Kidney epithelial cell (primary cell): ENCODE measurements at places on chromosomes 12 and 14. TPM values are rescaled to one million over a fixed set of nuclear protein-coding genes. Genes with fewer than 3 reads are reported as not detected.

Gene KRT80
- 18.5 and 19.4 TPM in 2 replicates for total RNA-seq

GRCh38 chr14:52220924-52221811, 46.3 kb upstream of the PTGDR start:
- no peak for DNase-seq

DNA sequence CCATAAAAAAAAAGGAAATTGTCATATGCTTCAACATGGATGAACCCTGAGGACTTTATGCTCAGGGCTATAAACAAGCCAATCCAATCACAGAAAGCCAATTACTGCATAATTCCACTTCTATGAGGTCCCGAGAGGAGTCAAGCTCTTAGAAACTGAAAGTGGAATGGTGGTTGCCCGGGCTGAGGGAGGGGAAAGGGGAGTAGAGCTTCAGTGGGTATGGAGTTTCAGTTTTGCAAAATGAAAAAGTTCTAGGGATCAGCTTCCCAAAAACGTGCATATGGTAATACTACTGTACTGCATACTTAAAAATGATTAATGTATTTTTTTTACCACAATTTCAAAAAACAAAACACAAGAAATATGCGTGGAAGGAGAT, 52.0 kb downstream of the RNF34 start:
- DNase-seq, result no peak

- DNase-seq, result no peak
These were observed 282.8 kb upstream of the FAR2 start for GRCh38 chr12:28866296-28866695.

GRCh38 chr12:49086116-49086515, 8.5 kb downstream of the DHH start:
- no peak for DNase-seq
